ENCODE measurements at places on chromosomes 3 and 15.

- no peak for DNase-seq
Observed at GRCh38 chr15:56757875-56758274, 24.6 kb upstream of the ZNF280D start.

DNA sequence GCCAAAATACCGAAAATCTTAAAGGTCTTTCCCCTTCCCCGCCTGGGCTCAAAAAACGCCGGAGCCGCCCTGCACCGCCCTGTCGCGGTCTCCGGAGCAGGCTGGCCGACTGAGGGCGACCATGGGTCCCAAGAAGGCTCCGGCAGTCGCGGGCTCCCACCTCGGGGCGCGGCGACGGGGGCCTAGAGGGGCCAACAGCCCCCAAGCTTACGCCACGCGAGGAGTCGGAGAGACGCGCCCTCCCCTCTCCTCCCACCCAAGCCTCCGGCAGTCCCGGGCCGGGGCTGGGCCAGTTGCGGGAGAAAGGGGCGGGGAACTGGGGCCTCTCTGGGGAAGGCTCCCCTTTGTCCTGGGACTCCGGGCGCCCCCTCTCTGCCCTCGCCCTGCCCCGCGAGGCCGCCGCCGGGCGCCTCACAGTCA, 69.2 kb downstream of the GOLGA8B start:
- peak; percentile 39 for DNase-seq

GRCh38 chr3:184937611-184938010, 125.6 kb downstream of the VPS8 start:
- DNase-seq: no peak

- DNase-seq: no peak
Observed at GRCh38 chr15:23646165-23647000, 1.3 kb downstream of the MAGEL2 start.

DNA sequence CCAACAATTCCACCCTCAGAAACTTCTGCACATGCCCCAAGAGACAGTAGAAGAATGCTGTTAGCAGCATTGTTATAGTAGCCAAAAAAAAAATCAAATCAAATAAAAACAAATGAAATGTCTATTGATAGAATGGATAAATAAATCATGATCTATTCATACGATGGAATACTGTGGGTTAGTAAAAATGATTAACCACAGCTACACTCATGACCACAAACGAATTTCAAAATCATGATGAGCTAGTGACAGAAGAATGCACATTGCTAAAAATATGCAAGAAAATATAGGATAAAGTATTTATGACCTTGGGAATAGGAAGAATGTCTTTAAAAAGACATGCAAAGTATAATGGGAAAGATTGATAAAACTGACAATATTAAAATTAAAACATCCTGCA, 57.5 kb upstream of the ACAN start:
- DNase-seq: peak; percentile 59

- DNase-seq: no peak
Observed at GRCh38 chr3:194518652-194519051, 31.9 kb upstream of the ATP13A3 start.

DNA sequence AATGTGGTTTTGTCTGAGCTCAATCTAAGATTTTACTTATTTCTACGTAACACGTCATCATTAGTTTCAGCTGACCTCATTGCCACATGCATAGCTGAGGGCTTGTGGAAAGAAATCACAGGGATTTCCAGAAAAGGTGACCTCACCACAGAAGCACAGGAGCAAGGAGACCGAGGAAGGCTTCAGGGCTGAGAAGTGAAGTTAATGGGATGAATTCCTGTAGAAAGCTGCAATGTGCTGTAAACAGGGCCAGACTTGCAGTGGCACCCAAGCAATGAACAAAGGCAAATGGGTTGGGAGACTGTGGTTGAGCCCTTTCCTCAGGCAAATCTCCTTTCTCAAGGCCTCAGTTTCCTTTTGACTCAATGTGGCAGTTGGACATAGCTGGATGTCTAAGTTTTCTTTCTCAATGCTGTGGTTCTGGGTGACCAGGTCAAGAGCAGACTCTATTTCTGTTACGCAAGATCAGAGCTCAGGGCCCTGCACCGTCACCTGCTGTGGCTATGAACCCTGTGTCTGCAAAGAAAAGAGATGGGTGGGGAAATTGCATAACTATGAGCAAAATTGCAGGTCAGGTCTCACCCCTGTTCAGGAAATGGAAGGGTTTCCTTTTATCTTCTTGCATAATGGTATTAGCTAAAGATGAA, 252.2 kb upstream of the TBL1XR1 start:
- peak; percentile 74 for DNase-seq

DNA sequence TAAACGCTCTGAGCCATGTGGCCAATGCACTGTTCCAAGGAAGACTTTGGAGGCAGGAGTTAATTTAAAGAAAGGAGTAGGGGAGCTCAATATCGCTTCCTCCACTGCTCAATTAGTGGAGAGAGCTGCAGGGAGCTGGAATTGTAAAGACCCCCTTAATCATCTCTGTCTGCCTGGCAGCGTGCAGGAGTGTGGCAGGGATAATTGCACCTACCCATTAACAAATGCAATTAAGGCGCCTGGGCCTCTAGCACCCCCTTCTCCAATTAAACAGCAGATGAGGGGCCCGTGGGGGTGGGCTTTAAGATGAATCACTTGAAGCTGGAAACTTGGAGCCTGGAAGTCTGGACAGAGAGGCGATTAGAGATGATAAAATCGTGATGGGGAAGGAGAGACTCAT, 61.7 kb upstream of the GLCE start:
- DNase-seq: no peak

DNA sequence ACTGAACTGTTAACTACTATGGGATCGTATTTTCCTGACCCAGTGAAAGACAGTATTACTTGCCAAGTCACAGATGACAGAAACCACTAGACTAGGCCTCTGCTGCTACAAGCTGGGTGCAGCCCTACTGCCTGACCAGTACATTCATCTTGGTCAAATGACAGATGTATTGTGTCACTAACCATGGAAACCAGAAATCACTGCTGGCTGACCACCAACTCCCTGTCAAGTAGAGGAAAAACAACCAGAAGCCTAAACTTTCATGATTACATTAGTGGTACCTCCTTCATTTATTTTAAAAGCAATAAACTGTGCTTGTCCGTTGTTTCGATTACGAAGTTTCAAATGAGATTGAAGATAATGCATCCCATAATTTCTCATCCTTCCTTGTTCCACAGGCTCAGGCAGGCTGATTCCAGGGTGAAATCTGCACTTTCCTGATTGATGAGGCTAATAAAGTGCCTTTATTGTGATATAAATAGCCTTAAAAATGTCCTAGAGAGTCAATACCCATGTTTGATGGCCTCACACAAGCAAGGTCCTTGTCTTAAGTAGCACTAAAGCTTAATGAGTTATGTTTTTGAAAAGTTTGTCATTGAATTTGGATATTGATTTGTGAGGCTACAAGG, 309.7 kb downstream of the LSAMP start:
- DNase-seq: peak; percentile 79

DNA sequence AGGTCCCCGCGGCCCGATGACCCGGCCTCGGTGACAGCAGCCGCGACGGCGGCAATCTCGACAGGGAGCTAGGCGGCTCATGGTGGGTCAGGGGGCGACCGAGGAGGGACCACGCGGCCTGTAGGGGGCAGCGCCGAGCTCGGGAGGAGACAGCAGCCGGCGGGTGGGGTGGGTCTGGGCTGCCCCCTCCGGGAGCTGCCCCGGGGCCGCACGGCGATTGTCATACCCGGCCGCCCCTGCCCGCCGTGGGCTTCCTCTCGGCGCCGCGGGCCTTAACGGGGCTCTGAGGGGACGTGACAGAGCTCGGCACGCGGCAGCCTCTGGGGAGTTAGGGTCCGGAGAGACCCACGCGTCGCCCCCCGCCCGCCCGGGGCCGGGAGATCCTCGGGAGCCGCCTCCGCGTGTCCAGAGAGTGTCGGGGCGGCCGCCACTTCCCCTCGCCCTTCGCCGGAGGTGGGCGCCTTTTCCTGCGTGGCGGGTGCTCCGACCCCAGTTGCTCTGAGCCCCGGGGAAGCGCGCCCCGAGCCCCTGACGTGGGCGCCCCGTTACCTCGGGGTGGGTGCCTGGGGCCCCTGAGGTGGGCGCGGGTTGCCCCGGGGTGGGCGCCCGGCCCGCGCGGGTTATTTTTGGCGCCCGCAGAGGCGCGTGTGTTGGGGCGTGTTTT, 539 bp upstream of the PLCL2 start:
- DNase-seq: no peak

- DNase-seq: no peak
Observed at GRCh38 chr3:64163019-64163754, 62.1 kb downstream of the PRICKLE2 start.

- no peak for DNase-seq
Observed at GRCh38 chr15:29968895-29969561, 113.7 kb upstream of the GOLGA8J start.

GRCh38 chr15:61639491-61639890, 410.4 kb upstream of the RORA start:
- no peak for DNase-seq

GRCh38 chr15:65042776-65043327, 2.3 kb upstream of the SLC51B start:
- no peak for DNase-seq

- DNase-seq: no peak
Observed at GRCh38 chr15:56913670-56914069, 4.8 kb upstream of the TCF12 start.

DNA sequence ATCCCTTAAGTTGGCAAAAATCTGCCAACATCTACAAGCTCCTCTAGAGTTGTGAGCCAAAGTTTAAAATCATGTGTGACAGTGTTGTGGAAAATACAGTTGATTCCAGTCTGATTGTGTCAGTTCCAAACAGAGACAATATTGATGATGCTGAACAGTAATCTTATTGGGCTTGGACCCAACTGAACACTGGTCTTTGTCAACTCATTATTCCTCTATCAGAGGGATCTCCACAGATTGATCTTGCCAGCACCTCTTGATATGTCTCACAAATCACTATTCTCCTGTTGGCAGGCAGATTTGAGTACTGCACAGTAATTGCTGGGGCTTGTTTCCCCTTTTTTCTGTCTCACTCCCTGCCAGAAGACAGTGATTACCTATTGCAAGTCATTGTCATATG, 326.6 kb upstream of the DPH6 start:
- DNase-seq: no peak

- DNase-seq: no peak
Observed at GRCh38 chr3:53650424-53650823, 156.0 kb downstream of the CACNA1D start.

DNA sequence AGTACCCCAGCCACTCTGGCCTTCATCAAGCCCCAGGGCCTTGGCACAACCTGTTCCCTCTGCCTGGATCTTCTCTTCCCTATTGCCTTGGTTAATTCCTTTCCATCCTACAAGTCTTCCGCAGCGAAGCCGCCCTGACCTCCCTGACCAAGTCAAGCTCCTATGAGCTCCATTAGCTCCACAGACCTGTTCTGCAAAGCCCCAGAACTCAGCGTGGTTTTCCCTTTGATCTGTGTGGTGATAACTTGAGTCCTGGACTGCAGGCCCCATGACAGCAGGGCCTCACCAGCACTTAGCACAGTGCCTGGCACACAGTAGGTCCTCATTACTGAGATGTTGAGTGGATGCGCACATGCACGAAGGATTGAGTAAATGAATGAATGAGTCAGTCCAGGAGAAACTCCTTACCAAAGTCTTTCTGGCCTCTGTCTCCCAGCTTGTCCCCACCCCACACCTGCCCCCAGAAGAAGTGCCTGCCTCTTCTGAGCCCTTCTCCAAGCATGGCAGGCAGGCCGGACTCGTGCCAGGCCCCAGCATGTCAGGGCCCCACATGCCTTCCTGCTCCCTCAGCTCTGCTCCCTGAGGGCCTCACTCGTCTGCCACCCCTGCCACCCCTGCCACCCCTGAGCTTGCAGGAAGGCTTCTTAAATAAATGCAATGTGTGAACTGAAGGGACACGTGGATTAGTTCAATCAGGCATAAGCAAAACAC, 6.3 kb downstream of the ANPEP start:
- DNase-seq: no peak

DNA sequence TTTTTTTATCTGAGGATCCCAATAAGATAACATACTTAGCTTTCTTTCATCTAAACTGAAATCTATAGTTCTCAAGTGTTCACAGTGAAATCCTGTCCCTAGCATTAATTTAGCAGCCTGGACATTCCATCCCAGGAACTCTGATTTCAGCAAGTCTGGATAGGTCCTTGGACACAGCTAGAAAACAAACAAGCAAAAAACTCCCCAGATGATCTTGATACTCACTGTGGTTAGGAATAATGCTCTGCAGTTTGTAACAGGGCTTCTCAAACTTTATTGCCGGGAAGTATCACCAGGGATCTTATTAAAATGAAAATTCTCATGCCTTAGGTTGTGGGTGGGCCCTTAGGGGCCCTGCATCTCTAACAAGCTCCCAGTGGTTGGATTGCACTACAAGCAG, 24.3 kb downstream of the THBS1 start:
- DNase-seq: no peak

- no peak for DNase-seq
Observed at GRCh38 chr3:51502562-51502910, 2.7 kb upstream of the DCAF1 start.

GRCh38 chr3:194879126-194879877, 193.6 kb downstream of the FAM43A start:
- DNase-seq: no peak

DNA sequence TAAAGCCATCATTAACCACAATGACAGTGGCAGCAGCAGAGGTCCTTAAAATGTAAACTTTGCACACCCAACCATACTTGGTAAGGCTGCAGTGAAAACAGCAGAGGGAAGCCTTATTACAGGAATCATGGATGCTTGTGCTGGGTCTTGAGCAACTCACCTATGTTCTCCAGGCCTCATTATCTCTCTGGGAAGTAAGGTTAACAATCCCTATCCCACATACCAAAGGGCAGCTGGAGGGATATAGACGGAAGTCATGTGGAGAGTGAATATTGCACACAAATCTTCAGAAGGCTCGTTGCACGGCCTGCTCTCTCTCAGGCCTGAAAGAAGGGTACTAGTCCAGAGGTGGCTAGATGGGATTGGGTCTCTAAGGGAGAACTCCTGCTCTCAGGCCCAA, 25.8 kb upstream of the CELF6 start:
- DNase-seq: no peak

GRCh38 chr3:28673446-28673845, 324.8 kb upstream of the AZI2 start:
- DNase-seq: no peak

GRCh38 chr3:41277790-41278465, 78.6 kb downstream of the CTNNB1 start:
- no peak for DNase-seq

GRCh38 chr15:93610944-93611343, 521.9 kb upstream of the RGMA start:
- DNase-seq: peak; percentile 67

DNA sequence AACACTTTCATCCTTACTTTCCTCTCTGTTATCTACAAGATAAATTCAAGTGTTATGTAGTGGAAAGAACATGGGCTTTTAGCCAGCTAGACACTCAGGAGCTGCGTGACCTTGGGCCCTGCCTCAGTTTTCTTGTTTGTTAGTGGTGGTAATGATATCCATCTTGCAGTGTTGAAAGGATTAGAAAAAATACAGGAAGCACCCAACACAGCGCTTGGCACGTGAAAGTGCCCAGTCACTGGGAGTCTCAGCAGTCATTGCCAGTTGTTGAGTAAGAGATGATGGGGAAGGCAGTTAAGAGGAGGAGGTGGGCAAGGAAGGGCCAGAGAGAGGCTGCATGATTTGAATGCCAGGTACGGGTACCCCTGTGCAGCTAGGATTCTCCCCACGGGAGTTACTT, 5.3 kb downstream of the PDIA5 start:
- DNase-seq: no peak

Measured in HT1080 (cell line).